ENCODE measurements at places on chromosomes 5 and 9.

DNA sequence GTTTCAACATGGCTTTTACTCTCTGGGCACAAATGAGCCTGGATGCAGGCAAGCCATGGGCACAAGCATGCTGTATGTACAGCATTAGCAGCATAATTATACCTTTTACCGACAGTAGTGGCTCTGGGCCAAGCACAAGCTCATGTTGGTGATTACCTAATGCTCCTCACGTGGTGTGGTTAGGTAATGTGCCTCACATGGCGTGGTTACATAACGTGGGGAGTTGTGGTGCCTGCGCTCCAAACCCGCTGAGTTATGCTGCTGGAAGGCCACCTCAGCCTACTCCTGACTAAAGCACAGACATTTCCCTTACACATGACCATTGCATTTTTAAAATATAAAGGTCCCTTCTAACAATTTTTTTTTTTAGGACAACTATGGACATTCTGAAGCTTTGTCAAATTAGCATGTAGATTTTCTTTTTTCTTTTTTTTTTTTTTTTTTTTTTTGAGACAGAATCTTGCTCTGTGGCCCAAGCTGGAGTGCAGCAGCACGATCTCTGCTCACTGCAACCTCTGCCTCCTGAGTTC is 794.0 kb downstream of the EFNA5 start:
- DNase-seq: no peak

DNA sequence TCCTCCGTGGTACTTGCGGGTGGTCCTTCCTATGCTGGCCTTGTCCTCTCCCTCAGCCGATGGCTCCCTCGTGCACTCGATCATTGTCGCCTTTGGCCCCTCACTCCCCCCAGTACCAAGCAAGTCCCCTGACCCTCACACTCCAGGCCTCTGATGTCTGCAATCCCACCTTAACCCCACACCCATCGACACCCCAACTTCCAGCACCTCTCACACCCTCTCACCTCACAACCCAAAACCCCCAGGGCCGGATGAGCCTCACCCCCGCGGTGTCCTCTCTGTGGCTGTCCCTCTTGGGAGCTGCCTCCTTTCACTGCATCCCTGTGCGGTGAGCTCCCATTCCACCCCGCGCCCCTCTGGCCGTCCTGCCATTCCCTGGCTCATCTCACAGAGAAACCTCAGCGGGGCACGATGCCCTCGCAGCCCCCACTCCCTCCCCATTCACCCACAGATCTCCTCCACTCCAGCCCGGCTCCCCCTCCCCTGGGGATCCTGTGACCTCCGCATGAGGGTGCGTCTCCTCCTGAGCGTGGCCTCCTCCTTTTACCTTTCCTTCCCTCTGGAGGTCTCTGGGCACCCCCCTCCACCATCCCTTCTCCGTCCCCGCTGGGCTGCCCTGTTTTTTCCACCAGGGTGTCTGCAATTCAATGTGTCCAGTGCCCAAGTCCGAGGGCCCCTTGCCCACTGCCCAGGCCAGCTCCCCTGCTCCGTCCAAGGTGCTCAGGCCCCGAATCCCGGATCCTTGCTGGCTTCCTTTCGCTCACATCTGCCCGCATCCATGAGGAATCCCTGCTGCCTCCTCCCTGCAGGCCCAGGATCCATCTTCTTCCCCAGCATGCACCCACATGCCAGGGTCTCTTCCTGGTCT is 15.8 kb upstream of the RNU6ATAC start:
- no peak for DNase-seq

DNA sequence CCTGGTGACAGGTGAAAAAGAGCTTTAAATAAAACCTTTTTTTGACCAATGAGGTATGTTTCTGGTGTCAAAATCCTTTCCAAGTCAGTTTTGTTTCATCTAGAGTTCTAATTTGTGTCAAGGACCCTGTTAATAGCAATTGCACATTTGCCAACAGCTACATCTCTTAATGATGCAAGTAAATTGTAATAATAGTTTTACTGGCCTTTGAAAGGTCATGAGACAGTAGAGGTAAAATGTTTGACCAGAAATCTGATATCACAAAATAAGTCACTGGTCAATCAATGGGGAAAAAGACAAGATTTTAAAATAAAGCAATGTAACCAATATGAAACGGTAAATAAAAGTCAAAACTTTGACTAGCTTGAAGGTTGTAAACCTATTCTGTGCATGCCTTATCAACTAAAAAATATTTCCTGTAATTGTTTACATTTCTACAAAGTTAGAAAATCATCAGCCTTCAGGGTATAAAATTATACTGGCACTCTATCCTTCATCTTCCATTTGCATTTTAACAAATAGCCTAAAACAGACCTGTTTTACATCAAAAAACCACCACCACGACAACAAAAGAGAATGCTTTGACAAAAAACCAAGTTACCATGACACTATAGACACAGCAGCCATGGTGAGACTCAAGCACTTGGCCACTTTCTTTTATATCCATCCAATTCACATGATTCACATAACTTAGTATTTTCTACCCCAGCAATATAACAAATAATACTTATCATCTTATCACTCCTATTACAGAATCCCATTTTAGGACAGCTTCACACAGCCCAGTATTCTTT is 3.0 kb downstream of the NADK2 start:
- no peak for DNase-seq

GRCh38 chr5:16531063-16531648 is 65.6 kb upstream of the ZNF622 start:
- DNase-seq: no peak

Data from CD4-positive, alpha-beta T cell treated with Interleukin-15 for 4 hours (primary cell).